ENCODE measurements at places on chromosomes 5 and 9.

- no peak for DNase-seq
Measured at GRCh38 chr5:97420646-97421045, 237.6 kb upstream of the RIOK2 start.

GRCh38 chr9:85038061-85038460, 368.5 kb downstream of the NTRK2 start:
- no peak for DNase-seq

DNA sequence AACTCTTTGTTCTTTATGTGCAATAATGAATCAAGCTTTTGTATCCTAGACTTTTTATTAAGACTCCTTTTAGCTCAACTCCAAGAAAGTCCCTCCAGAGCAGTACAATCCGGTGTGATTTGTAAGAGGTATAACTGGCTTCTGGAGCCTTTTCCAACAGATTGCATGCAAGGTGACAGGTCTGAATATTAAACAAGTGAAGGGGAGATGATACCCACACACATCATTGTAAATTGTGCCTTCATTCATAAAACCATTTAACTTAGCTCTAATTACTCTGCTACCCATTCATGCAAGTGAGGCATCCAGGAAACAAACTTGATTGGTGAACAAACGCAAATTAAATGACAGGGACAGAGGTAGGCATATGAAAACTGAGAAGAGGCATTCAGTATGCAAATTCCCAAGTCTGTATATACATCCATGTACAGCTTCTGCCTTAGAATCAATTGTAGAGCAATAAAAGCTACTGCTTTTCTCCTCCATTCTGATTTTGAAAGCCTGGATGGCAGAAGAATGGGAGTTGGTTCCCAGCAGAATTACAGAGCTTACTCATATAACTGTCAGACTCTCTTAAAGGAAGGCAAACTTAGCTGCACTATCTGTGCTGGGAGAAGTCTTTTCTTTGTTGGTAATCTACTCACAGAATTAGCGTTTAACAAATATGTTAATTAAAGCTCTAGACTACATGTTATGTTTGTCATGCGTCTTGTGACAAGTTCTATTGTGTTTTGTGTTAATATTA, 261.0 kb upstream of the CDH6 start:
- DNase-seq = no peak

- DNase-seq = no peak
Measured at GRCh38 chr5:180358694-180359093, 5.6 kb upstream of the GFPT2 start.

DNA sequence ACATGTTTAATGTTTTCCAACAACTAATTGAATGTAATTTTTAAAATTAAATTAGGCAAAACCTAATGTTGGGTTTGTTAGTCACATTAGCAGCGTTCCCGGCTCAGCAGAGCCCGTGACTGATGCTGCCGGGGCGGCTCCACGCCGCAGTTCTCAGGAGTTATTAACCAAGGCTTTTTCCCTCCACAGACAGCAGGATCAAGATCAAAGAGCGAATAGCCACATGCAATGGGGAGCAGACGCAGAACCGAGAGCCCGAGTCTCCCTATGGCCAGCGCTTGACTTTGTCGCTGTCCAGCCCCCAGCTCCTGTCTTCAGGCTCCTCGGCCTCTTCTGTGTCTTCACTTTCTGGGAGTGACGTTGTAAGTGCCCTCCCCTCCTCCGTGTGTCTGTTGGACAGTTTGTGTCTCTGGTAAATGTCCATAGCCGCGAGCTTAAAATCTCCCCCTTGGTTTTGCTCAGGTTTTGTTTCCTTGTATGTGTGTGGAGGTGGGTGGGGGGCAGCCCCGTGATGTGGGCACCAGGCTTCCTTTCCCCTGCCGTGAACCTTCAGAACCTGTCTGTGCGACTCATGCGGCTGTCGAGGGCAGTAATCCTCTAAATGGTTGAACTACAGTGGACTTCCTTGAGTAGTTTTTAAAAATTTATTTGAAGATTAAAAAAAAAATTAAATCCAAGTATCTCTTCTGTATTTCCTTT, 37.1 kb downstream of the TENT4A start:
- no peak for DNase-seq

GRCh38 chr5:170632985-170633234, 129.1 kb downstream of the KCNIP1 start:
- peak; percentile 63 for DNase-seq

DNA sequence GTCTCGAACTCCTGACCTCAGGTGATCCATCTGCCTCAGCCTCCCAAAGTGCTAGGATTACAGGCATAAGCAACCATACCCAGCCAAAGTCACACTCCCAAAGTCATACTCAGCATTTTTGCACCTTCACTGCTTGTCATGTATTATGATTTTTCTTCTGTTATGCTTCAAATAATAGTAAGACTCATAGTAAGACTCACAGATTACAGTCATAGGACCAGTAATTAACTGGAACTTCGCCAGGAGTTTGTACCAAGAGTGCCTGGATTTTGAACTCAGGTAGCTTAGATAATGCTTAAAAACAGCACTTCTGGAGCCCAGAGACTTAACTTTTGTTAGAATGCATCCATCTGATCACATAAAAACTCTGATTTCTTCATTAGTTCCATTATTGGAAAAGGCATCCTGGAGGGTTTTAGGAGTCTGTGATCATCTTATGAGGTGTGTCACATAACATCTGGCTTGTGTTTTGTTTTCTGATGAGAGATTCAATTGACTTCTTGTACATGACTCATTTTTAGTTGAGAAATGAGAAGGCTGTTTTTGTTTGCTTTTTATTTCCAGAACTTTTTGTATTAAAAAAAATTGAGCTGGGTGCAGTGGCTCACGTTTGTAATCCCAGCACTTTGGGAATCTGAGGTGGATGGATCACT, 131.5 kb downstream of the ADAMTS19 start:
- no peak for DNase-seq

DNA sequence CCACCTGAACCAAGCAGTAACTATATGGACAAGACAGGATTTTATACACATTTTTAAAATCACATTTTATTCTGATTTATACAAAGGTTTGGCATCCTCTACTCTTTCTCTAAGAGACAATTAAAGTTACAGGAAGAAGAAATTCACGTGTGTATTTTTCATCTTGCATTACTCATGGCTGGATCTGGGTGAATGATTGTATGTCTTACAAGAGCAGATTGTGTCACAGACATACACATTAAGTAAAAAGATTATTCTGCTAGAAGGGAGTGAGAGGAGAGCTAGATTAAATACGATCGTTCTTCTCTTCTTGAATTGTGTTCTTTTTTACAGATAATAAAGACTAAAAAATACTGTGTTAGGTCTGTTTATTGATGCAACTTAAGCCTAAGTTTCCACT, 20.8 kb upstream of the CEP120 start:
- no peak for DNase-seq

- no peak for DNase-seq
Measured at GRCh38 chr9:97910357-97910756, 11.9 kb downstream of the TRMO start.

DNA sequence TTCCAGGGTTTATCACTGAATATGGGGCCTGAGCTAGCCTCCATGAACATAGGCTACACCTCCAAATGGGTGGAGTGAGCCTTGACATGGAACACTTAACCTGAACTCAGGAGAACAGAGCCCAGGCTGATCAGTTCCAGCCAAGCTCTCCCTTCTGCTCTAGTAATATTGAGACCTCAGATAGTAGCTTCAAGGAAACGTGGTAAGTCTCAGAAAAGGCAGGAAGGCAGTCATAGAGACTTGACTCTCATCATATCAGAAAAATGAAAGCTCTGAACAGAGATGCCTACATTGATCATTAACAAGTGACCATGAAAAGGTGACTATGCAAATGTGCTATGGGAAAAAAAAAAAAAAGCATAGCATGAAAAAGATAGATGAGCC, 40.5 kb upstream of the MYO10 start:
- no peak for DNase-seq

DNA sequence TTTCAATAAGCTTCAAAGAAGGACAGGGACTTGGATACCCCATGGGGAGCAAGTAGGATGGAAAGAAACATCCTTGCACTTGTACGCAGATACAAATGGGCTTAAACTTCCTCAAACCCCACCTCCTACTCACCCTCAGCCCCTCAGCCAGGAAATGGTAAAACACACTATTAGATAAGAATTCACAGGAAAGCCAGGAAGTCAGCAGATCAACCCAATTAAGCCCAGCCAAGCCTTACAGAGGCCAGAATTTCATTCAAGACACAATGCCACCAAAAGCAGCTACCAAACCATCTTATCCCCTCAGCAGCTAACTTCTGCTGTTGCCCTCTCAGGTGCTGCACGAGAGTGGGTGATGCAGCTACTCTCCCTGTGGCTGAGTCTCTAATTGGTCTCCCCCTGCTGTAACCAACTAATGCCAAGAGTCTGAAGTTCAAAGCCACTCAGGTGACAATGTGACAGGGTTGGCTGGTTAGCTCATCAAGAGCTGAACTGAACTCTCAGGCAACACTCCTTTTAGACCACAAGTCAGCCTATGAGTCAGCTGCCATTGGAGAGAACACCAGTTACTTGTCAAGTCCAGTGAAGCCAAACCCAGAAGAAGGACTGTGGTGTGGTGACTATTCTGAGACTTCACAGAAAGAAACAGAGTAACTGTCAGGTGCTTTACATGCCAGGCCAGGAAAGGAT, 201.9 kb downstream of the ZNF608 start:
- no peak for DNase-seq

GRCh38 chr9:91301161-91301560, 60.6 kb downstream of the AUH start:
- DNase-seq = no peak

- no peak for DNase-seq
Measured at GRCh38 chr5:168327019-168327421, 35.6 kb downstream of the WWC1 start.

DNA sequence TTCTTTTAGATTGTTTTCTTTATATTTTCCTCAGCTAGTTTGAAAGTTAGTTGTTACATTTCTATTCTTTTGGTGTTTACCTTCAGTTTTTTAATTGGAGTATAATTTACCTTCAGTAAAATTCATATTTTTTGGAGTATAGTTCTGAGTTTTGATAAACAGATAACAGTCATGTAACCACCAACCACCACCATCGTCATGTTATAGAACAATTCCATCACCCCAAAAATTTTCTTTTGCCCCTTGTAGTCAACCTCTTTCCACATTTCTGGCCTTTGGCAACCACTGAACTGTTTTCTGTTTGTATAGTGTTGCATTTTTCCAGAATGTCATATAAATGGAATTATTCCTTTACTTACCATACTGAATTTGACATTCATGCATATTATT, 6.8 kb downstream of the RMI1 start:
- DNase-seq = no peak

DNA sequence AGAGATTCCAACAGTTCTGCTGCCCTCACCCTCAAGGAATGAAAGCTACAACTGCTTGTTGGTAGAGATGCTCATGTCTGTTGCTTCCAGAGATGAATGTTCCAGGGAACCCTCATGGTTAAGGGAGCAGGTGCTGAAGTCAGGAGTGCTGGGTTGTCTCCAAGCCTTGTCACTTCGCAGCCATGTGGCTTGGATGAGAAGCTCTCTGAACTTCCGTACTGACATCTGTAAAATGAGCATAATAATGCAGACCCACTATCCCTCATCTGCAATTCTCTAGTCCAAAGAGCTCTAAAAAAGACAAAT, 133.3 kb upstream of the ADRA1B start:
- DNase-seq = no peak

- DNase-seq = peak; percentile 58
Measured at GRCh38 chr9:114611516-114612271, 603 bp downstream of the TMEM268 start.

GRCh38 chr5:78008356-78008967, 232.3 kb upstream of the TBCA start:
- DNase-seq = no peak

GRCh38 chr5:132408965-132409364, 39.5 kb downstream of the SLC22A5 start:
- DNase-seq = no peak

- no peak for DNase-seq
Measured at GRCh38 chr5:82019342-82020138, 47.7 kb downstream of the ATG10 start.

GRCh38 chr9:114281473-114282103, 41.3 kb upstream of the ORM1 start:
- peak; percentile 72 for DNase-seq

DNA sequence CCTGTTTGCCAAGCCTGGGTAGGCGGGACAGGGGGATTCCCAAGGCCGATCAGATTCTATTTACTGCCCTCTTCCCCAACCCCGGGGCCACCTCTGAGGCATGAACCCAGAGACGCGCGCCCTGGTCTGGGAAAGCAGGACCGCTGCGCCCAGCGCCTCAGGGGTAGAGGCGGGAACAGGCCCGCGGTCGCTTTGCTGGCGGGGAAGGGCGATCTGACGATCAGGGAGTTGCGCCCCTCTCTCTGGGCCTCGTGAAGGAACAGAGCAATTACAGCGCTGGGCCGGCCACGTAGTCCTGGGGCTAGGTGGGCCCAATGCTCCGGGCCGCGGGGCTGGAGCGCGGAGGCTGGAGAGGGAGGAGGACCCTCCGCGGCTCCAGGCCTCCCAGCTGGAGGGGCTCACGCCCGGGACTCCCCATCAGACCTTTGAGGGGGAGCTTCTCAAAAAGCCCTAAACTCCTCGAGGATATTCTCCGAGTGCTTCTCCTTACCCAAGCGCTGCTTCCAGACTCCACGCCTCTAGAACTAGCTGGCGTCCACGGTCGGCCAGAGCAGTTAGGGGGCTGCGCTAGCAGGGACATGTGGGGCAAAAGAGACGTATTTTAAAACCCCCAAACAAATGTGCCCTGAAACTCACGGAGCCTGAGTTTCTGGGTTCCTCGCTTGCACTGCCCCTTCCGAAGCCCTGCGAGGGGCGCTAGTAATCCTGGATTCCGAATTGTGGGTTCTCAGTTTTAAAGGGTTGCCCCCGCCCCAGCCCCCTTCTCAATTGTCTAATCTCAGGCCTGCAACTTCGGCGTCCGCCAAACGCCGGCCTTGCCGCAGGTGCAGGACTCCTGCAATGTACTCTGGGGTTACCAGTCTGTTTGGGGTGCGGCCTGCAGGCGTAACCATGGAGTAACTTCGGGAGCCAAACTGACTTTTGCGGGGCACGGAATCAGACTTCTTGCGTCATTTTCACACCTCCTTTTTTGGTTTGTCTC, 57.6 kb downstream of the TMEM174 start:
- DNase-seq = no peak

GRCh38 chr9:37914701-37915358, 10.9 kb upstream of the SLC25A51 start:
- no peak for DNase-seq

GRCh38 chr5:151070449-151070848, 10.4 kb downstream of the TNIP1 start:
- DNase-seq = no peak

DNA sequence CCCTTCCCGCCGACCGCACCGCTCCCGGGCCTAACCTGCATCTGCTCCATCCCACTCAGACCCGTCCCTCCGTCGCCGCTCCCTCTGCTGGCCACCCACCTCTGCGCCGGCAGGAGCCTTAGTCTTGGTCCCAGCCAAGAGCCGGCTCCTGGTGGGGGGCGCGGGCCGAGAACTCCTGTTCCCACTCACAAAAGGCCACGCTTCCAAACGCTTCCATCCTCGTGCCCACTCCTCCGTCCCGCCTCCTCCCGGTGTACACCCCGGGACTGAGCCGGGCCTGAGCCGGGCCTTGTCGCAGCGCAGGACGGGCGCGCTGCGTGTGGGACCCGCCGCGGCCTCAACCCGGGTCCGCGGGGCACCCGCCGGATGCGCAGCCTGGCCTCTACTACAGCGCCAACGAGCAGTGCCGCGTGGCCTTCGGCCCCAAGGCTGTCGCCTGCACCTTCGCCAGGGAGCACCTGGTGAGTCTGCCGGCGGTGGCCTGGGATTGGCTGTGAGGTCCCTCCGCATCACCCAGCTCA, 7.5 kb downstream of the ADAMTS13 start:
- DNase-seq = no peak

GRCh38 chr9:94675008-94675881, 35.9 kb upstream of the FBP1 start:
- no peak for DNase-seq

- DNase-seq = no peak
Measured at GRCh38 chr5:95285409-95285755, 488 bp upstream of the MCTP1 start.

Measured in left ventricle myocardium inferior (tissue), 1 donor.